ENCODE measurements at places on chromosomes 13 and 19.

GRCh38 chr19:1373534-1374249 is 10.0 kb upstream of the NDUFS7 start:
- no peak for DNase-seq

DNA sequence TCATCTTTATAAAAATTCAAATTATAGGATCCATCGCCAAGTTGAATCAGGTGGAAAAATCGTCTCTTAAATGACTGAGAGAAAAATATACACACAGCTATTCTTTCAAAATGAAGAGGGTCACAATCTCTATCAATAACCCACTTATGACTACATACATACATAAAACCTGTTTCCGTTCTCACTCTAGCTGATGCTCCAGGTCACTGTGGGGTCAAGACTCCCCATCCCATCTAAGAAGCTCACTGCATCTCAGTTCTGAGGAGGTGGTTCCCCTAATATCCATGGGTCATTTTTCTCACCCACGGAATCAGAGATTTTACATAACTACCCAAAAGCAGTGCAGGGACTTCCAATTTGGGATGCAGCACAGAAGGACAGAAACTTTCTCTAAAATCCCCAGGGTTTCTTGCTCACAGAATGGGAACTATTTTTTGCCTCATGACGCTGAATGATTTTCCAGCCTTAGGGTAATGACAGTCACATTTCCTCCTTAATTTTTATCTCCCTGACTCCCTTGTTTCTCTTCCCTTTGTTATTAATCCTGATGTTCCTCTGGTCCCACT is 56.8 kb downstream of the DOCK9 start:
- no peak for DNase-seq

DNA sequence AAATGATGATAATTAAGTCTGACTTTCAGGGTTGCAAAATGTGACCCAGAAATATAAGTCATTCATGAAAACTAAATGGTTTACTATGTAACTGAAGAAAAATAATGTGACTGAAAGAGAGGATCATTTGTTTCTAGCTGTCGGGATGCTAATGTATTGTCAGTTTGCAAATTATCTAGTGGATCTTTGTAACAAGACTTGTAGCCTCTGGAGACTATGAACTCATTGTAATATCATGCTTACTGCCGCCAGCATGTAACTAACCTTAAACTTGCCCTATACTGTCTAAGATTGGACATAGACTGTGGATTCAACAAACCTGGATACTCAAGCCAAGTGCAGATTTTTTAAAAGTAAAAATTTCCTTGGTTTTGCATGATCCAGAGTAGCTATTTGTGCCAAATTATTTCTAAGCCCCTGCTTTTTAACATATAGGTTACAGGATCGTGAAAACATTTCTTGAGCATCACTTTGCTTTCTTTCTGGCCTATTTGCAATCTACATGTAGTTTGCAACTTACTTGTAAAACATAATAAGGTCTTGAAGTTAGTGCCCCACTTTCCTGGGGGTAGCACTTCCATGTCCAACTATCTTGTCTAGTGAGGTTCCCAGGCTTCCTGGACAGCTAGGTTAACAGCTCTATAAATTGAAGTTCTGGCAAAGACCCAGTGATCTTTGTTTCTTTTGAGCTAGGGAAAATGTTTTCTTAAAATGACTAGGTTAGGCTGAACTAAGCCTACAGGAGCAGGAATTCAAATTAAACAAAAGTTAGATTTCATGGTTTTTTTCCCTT is 3.3 kb upstream of the POSTN start:
- DNase-seq = no peak

- DNase-seq = no peak
These were observed 4.2 kb downstream of the DMRTC2 start for GRCh38 chr19:41849067-41849466.

- DNase-seq = no peak
These were observed 125.6 kb downstream of the SPRY2 start for GRCh38 chr13:80215368-80215767.

DNA sequence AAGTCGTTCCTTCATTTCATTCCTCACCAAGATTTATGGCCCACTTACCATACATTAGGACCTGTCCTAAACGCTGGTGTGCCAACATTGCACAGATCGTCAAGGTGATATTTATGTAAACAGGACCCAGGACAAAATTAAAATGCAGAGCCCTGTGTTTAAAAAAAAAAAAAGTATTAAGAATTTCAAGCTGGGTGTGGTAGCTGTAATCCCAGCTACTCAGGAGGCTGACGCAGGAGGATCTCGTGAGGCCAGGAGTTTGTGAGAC is 6.5 kb upstream of the ZNF444 start:
- DNase-seq = no peak

- DNase-seq = no peak
These were observed 124.4 kb downstream of the NALCN start for GRCh38 chr13:101291646-101292515.
